ENCODE measurements at places on chromosomes 4 and X.

DNA sequence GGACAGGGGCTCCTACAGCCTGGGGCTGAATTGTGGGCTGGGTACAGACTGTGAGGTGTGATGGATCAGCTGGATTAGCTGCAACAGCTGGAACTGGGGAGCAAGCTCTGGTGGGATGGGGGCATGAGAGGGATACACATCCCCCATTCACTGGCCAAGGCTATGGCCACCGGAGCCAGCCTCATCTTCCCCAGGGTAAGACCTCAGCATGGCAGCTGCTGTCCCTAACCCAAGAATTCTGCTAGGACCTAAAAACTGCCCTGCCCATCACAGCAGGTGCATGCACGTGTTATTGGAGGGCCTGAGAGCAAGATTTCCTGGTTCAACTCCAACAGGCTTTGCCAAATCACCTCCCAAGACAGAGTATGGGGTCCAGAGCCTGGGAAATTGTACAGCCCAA lies 258.6 kb upstream of the AGTR2 start:
- no peak for DNase-seq

DNA sequence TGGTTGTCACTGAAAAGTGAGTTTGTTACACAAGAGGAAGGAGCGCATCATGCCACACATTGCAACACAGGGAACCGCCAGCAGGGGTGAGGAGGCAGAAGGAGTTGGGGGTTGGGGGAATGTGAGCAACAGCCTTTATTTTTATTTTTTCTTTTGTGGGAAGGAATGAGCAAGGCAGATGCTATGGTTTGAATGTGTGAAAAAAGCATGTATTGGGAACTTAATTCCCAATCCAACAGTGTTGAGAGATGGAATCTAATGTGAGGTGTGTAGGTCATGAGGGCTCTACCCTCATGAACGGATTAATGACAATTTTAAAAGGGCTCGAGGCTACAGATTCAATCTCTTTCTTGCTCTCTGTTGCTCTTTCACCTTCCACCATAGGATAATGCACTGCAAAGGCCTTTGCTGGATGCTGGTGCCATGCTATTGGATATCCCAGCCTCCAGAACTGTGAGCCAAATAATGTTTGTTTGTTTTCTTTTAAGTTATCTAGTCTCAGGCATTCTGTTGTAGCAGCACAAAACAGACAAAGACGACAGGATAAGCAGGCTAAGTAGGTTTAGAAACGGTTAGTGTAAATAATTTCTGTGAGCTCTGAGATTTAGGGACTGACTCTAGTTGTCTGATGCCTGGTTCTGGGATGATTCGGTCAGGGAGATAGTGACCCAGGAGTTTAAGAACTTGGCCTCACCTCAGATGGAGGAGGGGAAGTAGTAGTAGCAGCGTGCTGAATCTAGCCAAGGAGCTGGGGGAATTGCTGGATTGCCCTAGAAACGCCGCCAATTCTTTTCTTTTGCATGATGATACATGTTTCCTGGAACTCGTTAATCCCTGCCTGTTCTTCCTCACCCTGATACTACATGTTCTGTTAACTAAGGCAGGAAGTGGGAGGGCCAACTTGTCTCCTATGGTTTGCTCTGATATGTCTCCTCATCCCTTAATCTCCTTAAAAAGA lies 156.6 kb upstream of the CTSO start:
- no peak for DNase-seq

DNA sequence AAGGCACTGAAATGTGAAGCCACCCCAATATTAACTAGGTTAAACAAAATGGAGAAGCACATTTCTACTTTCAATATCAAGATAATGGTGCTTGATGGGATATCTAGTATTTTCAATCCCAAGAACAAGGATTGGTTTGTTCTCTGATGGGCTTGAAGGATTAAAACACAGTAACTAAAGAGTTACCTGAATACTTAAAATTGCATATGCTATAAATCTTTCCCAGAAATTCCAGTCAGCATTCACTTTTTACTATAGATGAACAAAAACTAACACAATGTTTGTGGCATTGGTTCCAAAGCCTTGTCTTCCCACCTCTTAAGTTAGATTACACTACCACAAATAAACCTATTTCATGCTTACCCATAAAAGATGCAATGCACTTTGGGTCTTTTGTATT lies 3.9 kb upstream of the PCDH10 start:
- DNase-seq, result no peak

DNA sequence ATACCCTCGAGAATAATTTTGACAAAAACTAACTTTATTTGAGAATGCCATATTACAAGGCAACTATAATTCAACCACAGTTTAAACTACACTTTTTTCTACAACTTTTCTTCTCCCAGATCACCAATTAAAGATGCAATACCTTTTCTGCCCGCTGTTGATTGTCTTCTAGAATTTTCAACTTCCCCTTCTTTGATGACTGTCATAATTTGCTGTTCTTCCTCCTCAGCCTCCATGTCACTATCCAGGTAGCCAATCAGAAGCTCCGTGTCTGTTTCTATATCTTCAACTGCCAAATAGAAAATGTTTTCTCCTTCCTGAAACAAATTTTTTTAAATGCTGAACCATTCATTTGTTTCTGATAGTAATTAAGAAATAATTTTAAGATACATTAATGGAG lies 101.5 kb downstream of the PRDM5 start:
- no peak for DNase-seq

GRCh38 chr4:33062155-33062806 lies 2342.1 kb downstream of the PCDH7 start:
- DNase-seq, result no peak

- DNase-seq, result no peak
Measured at GRCh38 chr4:22202246-22202974, 253.8 kb upstream of the KCNIP4 start.

All from activated naive CD4-positive, alpha-beta T cell treated with anti-CD3 and anti-CD28 coated beads, Interleukin-2, amount 10 ng/mL, durations not matched to agents 7 days and 5 days (primary cell).